ENCODE measurements at places on chromosomes 1 and 21.

DNA sequence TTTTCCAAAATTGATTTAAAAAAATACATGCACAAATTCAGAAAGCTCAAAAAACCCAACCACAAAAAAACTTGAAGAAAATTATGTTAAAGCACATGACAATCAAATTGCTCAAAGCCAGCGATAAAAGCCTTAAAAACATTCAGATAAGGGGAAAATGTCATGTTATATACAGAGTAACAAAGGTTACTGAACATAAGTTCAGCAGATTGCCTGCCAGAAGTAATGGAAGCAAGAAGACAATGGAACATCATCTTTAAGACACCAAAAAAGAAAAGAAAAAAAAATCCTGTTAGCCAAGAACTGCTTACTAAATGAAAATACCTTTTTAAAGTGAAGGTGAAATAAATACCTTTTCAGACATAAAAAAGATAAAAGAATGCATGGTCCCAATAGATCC lies 147.2 kb upstream of the SGIP1 start:
- no peak for DNase-seq

DNA sequence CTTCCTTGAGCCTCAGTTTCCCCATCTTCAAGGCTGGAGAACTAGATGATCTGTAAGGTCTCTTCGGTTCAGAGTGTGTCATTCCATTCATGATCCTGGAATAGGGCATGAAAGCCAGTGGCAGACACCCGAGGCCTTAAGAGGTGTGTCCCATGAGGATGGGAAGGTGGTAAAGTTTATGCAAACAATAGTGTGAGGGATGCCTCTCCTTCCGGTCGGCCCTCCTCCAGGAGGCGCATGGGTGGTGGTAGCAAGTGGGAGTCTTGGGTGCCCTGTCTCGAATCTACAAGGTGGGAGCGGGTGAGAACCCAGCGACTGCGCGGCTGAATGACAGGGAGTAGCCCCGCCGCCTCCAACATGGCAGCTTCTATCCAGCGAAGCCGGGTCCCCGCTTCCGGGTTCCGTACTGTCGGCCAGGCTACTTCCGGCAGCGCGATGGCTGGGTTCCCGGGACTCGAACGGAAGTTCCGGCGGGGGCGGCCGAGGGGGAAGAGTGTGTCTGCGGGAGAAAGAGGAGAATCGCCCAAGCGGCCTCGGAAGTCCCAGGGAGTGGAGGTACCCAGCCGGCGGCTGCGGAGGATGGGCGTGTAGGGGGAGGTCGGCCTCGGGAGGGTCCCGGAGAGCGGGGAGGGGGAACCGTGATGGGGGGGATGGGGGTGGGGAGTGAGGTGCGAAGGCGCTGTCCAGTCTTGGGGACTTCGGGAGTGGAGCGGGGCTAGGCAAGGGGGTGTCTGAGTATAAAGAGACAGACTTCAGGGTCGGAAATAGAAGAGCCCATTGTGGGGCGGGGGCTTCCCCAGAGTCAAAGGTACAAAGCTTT lies at the start of gene LYPLA2:
TSS of gene LYPLA2 (plus strand) at position 450 of the 820 bp plus-strand sequence. CDS start 1,538 bp downstream, outside the sequence.
- peak; percentile 87 for DNase-seq

GRCh38 chr1:57616921-57617320 lies 193.1 kb upstream of the DAB1 start:
- DNase-seq, result no peak

- no peak for DNase-seq
Observed at GRCh38 chr1:193486671-193487229, 300.3 kb upstream of the B3GALT2 start.

DNA sequence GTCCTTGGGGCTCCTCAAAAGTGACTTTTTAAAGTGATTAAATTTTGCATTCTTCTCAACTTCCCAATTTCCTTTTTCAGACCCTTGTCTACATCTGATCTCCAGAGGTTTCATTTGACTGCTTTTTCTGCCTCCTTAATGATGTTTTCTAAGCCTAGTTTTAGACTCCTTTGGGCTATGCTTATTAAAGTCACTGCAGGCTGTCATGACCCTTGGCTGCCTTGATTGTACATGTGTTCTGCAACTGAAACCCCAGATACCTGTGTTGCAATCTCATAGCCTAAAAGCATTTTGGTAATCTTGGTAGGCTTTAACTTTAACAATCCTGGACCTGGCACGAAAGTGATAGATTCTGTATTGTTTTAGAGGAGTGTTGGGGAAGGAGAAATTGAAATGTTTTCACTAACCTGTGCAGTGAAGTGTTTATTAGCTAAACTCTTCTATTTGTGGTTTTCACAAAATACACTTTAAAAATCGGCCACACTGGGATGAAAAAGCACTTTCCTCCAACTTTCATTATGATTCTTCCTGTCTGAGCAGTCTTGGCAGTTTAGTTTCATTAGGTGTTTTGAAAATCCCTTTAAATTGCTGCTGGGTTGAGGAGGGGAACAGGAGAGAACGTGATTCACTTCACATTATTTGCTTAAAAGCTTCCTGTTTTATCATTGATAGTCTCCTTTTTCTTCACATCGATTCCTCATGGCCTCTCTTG lies 4.9 kb downstream of the MACO1 start:
- peak; percentile 33 for DNase-seq

GRCh38 chr21:27447843-27448242 lies 481.0 kb upstream of the ADAMTS5 start:
- DNase-seq, result no peak

Data from AG10803 (cell line).